Putamen (tissue), 1 donor: ENCODE measurements at places on chromosomes 1 and 21.

GRCh38 chr1:221961532-221962292 lies 219.8 kb upstream of the DUSP10 start:
- DNase-seq, result no peak

GRCh38 chr1:92916899-92917298 lies 44.4 kb downstream of the DIPK1A start:
- no peak for DNase-seq

GRCh38 chr1:165303386-165303785 lies 53.1 kb downstream of the LMX1A start:
- DNase-seq, result no peak

DNA sequence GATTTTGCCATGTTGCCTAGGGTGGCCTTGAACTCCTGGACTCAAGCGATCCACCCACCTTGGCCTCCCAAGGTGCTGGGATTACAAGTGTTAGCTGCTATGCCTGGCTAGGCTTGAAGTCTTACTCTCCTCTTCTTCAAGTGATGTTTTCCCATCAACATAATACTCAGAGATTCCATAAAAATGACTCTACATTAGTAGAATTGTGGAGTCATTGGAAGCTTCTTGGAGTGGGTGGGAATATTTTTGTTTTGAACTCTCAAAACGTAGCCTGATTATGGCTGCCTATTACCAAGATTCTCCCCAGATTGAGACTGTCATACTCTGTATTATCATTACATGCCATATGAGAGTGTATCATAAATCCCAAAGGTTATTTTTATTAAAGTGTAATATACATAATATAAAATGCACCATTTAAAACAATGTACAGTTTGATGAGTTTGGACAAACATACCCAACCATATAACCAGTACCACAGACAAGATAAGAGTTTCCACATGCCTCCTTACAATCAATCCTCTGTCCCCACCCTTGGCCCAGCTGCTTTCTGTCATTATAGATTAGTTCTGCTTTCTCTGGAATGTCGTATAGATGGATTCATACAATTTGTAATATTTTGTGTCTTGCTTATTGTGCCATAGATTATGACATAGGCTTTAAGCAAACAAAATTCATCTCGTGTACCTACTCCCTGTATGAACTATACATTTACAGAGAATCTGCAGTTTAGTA lies 8.0 kb upstream of the DNM3 start:
- no peak for DNase-seq
